Femur (tissue), 1 donor: ENCODE measurements at places on chromosomes 6 and 20.
A peak's percentile ranks its signal among the peaks of the same experiment; 100 is the strongest.

DNA sequence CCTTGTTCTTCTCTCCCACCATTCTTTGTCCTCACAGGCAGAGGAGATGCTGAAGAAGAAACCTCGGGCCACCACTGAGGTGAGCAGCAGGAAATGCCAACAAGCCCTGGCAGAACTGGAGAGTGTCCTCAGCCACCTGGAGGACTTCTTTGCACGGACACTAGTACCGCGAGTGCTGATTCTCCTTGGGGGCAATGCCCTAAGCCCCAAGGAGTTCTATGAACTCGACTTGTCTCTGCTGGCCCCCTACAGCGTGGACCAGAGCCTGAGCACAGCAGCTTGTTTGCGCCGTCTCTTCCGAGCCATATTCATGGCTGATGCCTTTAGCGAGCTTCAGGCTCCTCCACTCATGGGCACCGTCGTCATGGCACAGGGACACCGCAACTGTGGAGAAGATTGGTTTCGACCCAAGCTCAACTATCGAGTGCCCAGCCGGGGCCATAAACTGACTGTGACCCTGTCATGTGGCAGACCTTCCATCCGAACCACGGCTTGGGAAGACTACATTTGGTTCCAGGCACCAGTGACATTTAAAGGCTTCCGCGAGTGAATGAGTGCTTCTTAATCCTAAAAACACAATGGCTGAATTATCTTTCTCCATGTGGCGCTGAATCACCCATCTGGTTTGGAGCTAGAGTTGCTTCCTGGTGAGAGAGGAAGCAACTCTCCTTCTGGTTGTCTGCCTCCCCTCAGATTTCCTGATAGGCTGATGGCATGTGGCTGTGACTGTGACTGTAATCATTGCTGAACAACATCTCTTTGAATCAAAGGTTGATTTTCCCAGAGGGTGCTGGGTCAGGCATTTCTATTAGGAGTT lies 4.6 kb downstream of the MAD2L1BP start:
- DNase-seq = no peak

GRCh38 chr6:148365041-148365440 lies 22.4 kb downstream of the SASH1 start:
- DNase-seq = no peak

GRCh38 chr20:36830791-36831691 lies 44.9 kb upstream of the TLDC2 start:
- peak; percentile 67 for DNase-seq

GRCh38 chr20:20363434-20363798 lies 4.5 kb upstream of the INSM1 start:
- DNase-seq = no peak

DNA sequence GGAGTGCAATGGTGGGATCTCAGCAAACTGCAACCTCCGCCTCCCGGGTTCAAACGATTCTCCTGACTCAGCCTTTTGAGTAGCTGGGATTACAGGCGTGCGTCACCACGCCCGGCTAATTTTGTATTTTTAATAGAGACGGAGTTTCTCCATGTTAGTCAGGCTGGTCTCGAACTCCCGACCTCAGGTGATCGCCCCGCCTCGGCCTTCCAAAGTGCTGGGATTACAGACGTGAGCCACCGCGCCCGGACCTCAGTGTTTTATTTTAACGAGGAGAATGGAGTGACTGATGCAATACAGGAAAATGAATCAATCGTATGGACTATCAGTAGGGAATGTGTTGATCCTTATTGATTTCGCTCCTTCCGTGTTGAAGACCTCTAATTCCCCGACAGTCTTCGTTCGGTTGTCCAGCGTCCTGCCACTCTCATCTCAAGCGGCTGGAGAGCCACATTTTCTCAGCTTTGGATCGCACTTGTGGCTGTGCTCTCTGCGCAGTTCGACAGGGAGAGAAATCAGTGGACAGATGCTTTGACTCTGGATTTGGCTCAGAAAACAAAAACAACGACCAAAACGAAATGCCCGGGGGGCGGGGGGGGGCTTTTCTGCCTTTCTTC lies 166.2 kb downstream of the TRIM27 start:
- DNase-seq = no peak

DNA sequence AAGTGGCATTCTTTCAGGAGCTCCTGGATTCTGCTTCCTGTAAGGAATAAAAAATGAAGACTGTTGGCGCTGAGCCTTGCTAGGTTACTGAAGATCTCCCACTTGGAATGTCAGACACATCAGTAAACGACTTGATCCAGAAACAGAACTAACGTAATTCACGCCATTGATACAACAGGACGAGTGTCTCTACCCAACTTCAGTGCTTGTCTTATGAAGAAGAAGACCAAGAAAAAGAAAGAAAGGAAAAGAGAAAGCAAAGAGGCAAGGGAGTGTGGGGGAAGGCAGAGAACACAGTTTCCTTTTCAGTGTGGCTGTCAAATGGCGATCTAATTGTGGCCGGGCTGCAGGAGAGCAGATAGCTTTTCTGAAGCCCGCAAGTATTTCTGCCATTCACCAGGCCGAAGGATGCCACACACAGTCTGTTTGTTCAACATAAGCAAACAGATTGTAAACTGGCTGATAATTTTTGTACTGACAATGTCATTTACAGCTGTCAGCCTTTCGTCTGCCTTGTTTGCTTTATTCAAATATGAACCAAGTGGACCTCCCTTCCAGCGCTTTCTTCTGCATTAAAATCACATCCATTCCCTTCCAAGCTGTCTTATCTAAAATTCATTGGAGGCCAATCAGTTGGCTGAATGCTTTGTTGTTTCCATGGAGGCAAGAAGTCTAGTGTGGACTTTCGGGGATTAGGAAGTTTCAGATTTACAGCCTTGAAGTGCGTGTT lies 180.6 kb downstream of the FOXA2 start:
- DNase-seq = no peak

DNA sequence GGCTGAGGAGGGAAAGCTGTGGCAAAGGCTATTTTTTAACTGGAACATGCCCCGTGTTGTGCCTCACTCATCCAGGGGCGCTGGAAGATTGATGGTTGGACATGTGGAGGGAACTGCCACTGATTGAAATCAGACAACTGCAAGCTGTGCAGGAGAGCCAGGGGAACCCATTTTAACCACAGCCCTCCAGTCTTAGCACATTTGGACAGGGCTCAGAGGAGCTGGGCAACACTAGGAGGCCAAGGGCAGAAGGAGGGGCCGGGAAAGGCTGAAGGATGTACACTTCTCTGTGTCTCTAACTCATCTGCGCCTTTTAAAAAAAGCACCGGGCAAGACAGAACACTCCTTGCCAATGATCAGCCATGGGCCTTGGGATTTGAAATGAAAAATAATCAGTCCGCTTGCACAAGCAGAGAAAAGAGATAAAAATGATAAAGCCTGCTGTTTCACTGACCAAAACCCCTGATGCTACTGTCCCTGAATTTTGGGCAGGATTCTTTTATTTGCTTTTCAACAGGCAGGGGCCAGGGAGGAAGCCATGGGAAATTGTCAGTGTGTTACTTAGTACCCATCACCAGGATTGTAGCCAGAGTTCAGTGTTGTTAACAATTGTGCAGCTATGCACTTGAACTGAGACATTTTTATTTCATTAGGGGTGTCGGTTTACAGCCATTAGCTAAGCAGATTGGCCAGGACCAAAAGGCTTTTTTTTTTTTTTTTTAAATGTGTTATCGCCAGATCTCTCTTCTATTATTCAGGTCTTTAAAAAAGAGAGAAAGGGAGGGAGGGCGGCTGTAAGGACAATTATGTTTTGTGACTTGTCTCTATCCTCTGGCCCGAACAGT lies 109.3 kb upstream of the EYA4 start:
- peak; percentile 56 for DNase-seq

DNA sequence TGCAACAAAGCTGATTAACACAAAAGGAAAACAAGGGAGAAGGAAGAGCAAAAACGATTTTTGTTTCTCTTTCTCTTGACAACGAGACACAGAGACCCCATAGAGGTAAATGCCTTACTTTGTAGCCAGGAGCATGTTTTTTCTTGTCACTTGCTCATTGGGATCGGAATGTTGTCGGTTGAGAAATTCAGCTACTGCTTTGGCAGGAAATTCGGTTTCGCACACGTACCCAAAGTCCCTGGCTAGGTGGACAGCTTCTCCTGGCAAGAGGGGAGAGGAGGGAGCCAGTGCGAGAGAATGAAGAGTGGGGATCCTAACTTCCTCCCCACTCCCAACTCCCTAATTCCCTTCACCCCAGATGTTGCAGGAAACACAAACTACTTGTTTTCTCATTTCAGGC lies 14.5 kb downstream of the TFAP2A start:
- no peak for DNase-seq

- no peak for DNase-seq
Observed at GRCh38 chr20:48965189-48965910, 43.8 kb downstream of the ARFGEF2 start.

- no peak for DNase-seq
Observed at GRCh38 chr20:57612916-57613315, 7.3 kb downstream of the ZBP1 start.

DNA sequence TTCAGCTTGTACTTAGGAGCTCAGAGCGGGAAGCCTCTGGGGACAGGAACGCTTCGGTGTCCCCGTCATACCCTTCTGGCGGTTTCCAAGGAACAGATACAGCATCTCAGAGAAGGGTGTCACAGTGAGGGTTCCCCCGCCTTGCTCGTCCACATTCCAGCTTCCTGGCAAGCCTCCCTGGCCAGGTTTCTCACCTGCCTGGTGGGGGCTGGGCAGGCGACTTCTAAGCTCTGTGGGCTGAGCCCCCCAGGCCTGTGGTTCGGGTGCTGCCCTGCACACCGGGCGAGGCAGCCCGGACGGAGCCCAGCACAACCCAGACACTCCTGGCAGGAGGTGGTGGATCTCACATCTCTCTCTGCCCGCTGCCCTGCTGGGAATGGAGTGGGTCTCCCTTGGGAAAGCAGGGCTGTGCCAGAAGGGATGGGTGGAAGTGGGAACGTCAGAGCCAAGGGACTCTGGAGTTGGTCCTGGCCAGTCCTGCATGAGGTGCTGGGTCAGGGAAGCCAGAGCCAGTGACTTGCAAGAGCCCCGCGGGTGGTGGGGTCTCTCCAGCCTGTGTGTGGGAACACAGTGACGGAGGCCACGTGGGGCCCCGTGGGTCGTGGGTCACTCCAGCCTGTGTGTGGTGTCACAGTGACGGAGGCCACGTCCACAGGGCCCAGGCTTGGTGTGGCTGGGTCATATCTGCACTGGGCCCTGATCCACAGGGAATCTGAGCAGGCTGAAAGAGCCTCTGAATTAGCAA lies 47.7 kb upstream of the SMOC2 start:
- DNase-seq = no peak

GRCh38 chr20:63346131-63347080 lies 14.7 kb downstream of the CHRNA4 start:
- no peak for DNase-seq

GRCh38 chr6:20338156-20338555 lies 63.5 kb upstream of the E2F3 start:
- DNase-seq = no peak

DNA sequence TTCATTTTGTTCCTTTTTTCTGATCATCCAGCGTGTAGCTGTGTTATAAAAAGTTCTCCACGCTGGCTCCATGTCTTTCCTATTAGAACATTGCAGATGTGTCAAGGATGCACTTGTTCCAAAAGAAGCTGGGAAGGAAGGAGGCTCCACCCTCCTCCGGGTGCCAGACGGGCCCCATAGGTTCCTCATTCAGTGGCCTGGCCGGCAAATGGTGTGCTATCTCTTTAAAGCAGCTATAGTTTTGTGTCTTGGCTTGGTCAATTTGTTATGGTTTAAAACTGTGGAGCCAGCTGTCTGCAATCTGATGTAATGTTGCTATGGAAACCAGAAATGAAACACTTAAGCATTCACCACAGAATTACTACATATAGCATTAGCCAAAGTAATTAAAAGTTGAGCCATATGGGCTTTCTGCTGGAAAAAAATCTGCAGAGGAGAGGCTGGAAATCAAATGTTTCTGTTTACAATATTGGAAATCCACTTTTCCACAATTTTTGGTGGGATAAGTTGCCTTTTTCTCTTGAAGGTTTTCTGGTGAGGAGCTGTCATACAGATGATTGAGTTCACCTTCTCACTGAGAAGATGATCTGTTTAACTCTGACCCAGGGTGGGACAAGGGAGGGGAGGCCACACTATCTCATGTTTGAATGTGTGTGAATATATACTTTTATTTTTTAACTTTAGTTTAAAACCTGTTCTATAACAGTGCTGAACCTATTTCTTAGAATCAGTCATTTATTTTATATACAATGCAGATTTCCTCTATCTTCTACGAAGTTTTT lies 167.4 kb downstream of the SASH1 start:
- DNase-seq = peak; percentile 96

DNA sequence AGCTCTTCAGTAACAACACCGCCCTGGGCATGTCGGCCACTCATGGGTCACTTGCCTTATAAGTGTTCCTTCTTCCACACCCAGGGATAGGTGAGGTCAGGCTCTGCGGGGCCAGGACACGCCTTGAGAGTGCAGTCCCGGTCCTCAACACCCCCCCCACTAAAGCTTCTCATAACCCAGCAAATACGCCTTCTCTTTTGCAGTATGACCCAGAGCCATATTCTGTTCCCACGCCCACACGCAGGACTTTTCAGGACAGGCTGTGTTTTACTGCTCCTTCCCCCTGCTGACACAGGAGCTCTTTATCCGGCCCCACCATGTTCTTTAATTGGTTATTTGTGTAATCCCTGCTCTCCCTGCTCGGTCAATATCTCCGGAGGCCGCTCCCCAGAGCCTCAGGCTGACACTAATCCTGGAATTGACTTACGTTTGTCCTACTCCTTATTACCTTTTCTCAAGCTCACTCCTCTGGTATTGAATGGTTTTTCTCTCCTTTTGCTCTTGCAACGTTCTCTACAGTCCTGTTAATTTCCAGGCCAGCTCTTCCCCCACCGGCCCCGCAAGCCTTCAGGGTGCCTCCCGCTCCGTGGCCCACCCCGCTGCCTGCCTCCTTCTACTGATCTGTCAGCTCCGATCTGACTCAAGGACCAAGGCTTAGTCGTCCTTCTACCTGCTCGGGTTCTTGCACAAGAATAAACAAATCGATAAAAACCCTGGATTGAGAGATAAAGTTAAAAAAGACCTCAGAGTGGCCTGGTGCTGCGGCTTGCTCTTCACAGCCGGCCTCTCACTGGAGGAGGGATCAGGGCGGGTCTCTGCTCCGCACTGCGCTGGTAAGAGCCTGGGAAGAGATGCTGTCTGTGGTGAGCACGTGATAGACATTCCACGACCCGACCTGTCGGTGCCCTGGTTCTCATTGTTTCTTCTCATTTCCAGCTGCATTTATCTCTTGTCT lies 357.5 kb downstream of the ZFAND3 start:
- DNase-seq = peak; percentile 24

DNA sequence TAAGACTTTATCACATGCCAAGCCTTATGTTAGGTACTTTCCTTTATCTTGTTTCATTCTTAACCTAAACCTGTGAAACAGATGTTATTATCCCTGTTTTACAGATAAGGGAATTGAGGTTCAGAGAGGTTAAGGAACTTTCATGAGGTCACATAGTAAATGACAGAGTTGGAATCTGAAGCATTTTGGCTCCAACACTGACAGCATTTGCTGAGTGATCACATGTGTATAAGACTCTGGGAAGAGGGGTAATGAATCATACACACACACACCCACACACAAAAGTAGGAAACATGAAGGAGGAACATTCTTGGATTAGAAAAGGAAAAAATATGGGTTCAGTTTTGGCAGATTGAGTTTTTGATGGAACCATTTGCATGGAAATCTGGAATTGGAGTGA lies 212.5 kb downstream of the GJA1 start:
- DNase-seq = no peak
